ENCODE measurements at places on chromosomes 4 and X.
A peak's percentile ranks its signal among the peaks of the same experiment; 100 is the strongest.

GRCh38 chrX:10087391-10087790 lies 69.4 kb upstream of the CLCN4 start:
- no peak for DNase-seq

DNA sequence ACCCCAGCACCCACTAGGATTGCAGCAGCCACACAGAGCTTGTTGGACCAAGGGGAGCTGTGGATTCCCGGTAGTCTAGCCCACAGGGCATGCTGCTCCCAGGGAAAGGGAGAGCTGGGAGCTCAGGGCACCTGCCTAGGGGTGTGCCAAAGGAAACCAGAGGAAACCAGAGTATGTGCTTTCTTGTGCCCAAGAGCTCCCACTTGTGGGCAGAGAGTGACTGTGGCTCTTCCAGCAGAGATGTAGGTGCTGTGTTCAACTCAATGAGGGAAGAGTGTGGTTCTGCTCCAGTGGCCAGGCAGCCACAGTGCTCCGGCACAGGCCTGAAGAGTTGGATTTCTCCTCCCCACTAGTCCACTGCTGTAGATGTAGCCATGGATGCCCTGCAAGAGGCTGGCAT lies 1050.0 kb upstream of the INTU start:
- DNase-seq: no peak

DNA sequence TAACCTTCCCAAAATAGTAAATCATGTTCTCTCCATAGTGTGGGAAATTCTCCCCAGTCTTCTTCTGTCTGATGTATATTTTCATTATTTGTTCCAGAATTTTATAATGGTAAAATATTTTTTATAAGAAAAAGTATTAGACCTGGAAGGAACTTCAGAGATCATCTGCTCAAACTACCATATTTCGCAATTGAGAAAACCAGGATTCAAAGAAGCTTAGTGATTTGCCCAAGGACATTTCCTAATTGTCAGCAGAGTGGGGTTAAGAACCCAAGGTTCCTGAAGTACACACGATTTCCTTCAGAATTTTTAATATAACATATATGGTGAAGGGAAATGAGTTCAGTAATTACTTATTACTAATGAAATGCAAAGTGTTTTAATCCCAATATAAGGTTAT lies 24.1 kb downstream of the OCIAD1 start:
- DNase-seq: no peak

- no peak for DNase-seq
Measured at GRCh38 chr4:24477919-24478318, 106.4 kb downstream of the DHX15 start.

- no peak for DNase-seq
Measured at GRCh38 chr4:6539009-6539764, 35.8 kb upstream of the MAN2B2 start.

DNA sequence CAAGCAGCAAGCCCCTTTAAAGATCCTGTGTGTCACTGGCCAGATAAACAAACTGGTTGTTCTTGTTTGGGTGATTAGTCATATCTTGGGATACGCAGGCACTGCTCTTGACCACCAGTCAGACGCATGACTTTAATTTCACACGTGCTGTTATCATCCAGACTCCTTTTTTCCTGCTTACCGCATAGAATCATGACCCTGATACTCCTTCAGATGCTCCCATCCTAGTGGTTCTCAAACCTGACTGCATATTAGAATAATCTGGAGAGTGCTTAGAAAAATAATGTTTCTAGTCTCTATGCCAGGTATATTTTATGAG lies 78.8 kb downstream of the CLDN22 start:
- DNase-seq: peak; percentile 79

DNA sequence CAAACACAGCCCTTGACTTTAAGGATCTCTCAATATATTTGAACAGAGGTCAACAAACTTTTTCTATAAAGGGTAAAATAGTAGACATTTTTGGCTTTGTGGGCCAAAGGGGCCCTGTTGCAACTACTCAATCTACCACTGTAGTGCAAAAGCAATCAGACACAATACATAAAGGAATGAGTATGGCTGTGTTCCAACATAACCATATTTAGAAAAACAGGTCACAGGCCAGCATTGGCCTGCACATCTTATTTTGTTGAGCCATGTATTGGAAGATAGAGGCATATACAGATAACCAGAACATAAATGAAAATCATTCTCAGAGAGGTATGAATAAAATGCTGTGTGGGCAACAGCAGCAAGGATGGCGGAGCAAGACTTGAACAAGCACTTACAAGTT lies 49.8 kb downstream of the MID1 start:
- peak; percentile 14 for DNase-seq

DNA sequence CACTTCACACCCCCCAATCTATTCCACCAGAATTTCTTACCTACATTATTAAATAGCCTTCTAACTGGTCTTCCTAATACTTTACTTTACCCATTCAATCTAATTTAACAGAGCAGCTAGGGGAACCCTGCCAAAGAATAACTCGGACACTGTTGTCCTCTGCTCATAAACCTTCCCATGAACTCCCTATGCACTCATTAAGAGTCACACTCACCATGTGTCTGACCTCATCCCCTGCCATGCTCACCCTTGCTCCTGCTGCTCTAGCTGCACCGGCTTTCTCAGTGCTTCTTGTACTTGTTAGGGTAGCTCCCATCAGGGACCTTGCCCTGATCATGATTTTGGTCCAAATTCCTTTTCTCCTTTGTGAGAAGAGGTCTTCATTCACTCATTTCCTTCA lies 54.6 kb upstream of the GUCY1A1 start:
- DNase-seq: no peak

GRCh38 chr4:93018806-93019205 lies 715.0 kb downstream of the GRID2 start:
- DNase-seq: no peak

GRCh38 chr4:3634281-3634857 lies 102.1 kb upstream of the LRPAP1 start:
- DNase-seq: no peak

GRCh38 chr4:152620915-152621314 lies 58.9 kb downstream of the TMEM154 start:
- DNase-seq: no peak

- no peak for DNase-seq
Measured at GRCh38 chr4:81896936-81897335, 425.2 kb upstream of the RASGEF1B start.

DNA sequence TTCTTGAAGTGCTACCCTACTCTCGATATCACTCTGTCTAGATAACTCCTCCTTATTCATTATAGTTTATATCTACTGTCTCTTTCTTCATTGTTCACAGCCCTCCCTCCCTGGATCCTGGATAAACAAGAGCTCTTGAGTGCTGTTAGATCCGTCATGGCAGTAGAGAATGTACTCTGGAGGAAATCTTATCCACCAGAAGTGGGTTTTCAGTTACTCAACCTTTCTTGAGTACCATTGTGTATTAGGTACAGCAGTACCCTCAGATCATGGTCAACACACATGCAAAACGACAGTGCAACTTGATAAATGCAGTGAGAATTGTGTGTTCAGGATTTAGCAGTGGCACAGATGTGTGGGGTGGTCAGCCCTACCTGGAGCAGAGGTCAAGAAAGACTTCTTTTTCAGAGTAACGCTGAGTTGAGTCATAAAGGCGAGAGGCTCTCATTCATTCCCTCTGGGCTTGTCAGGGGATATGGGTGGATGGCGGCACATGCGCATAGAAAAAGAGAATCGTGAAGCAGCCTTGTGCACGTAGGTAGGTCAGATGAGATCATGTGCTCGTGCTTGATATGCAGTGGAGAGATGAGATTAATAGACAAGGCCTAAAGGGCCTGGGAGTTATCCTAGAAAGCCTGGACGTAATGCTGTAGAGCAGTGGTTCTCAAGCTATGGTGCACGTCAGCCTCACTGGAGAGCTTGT lies 89.5 kb downstream of the SNX25 start:
- no peak for DNase-seq

GRCh38 chr4:8270912-8271815 lies 1.6 kb downstream of the HTRA3 start:
- no peak for DNase-seq

- no peak for DNase-seq
Measured at GRCh38 chrX:24055043-24055356, 244 bp downstream of the EIF2S3 start.

- DNase-seq: no peak
Measured at GRCh38 chrX:137587151-137587550, 21.2 kb downstream of the ZIC3 start.

GRCh38 chr4:103105558-103106356 lies 6.1 kb upstream of the BDH2 start:
- DNase-seq: no peak

DNA sequence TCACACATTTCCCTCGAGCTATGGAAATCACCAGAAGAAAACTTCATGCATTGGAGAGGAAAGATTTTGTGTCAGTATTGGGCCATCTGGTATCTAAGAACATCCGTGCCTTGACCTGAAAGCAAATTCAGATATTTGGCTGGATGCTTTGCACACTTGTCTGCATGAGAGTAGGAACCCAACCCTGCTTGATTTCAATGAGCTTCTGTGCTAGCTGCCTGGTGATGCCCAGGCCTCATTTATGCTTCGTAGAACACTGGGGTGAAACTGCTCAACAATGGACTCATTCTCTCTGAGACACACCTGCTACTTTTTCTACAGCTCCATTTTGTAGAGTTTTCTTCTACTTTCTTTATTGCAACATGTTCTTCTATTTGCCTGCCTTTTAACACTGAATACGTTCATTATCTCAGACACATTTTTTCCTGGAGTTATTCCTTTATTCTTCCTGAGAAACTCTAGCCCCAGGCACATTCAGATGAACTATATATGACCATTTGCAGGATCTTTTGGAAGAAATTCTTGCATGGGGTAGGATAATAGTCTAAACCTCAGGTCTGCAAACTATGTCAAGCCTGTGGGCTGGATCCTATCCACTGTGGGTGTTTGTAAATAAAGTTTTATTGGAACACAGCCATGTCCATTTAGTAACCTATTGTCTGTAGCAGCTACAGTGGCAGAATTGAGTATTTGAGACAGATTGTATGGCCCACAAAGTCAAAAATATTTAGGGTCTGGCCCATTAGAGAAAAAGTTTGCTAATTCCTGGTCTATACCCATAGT lies 83.8 kb upstream of the CLCN4 start:
- DNase-seq: no peak

DNA sequence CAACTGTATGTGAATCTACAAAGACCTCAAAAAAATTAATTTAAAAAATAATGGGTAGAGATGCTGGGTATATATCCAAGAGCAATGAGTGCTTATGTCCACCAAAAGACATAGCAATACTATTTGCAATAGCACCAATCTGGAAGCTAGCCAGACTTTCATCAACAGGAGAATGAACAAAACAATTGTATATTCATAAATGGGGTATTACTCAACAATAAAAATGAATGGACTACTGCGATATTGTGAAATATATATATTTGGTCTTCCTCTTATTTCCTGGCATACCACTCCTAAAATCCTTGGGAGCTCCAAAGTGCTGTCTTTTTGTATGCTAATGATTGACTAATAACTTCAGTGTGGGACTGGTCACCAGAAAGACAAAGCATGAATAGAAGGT lies 77.5 kb downstream of the MSN start:
- DNase-seq: no peak

GRCh38 chr4:160141206-160141605 lies 1038.3 kb downstream of the RAPGEF2 start:
- no peak for DNase-seq

- no peak for DNase-seq
Measured at GRCh38 chr4:28004520-28004919, 1143.9 kb downstream of the STIM2 start.

- DNase-seq: no peak
Measured at GRCh38 chrX:136322064-136322463, 21.3 kb downstream of the ADGRG4 start.

- DNase-seq: peak; percentile 48
Measured at GRCh38 chr4:90745176-90745575, 618.0 kb downstream of the CCSER1 start.

DNA sequence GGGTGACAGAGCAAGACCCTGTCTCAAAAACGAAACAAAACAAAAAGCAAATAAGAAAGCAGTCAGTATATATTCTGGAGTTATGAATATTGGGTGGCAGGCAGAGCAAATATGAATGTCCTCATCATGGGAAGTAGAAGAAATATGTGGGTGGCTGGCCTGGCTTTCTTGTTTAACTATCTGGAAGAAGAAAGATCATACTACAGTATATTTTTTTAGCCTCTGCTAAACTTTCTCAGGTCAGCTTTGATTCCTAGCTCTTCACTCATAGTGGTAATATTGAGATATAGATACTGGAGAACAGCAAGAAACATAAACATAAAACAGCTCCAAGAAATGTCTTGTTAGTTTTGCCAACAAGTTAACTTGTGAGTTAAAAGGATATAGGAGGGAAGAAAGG lies 192.5 kb downstream of the SOWAHB start:
- DNase-seq: no peak

DNA sequence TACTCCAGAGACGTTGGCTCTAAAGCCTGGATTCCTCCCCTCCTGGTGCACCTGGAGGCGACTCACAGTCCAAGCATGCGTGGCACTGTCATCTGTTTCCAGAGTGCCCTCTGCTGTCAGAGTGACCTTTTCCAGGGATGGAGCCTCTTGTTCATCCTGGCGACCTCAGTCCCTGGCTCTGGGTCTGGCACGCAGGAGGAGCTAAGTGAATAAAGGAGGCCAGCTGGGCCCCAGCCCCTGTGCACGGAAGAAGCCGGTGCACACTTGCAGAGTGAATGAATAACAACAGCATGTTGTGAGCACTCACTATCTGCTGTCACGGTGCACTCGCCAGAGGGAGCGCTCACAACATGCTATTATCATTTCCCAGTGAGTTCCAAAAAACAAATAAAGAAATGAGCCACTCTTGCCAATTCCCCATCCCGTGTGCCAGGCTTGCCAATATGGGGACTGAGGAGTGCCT lies 27.8 kb upstream of the PSAPL1 start:
- no peak for DNase-seq

GRCh38 chr4:155705664-155706063 lies 39.0 kb downstream of the GUCY1A1 start:
- DNase-seq: no peak

DNA sequence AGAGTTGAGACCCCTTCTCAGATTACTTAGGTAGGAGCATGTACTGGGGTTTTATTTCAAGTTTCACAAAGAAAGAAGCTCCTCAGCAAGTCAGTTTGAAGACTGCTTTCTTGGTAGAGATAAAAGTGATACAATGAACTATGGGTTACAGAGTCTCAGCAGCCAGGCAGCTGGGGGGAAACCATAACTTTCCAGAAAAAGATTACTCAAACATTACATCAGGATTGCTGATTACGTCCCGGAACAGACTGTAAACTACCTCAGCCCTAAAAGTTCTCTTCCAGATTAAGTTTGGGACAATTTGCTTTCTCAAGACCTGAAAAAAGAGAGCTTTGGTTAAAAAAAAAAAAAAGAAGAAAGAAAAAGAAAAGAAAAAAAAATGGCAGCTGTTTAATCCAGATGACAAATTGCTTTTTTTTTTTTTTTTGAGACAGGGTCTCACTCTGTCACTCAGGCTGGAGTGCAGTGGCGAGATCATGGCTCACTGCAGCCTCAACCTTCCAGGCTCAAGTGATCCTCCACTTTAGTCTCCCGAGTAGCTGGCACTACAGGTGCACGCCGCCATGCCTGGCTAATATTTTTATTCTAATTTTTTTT lies 16.6 kb downstream of the SAT1 start:
- DNase-seq: no peak

- no peak for DNase-seq
Measured at GRCh38 chrX:42943051-42943974, 165.3 kb upstream of the PPP1R2C start.

- DNase-seq: no peak
Measured at GRCh38 chrX:52420824-52421443, 52.1 kb downstream of the XAGE2 start.

- DNase-seq: no peak
Measured at GRCh38 chr4:10129196-10130177, 12.9 kb upstream of the WDR1 start.

GRCh38 chr4:143986180-143986579 lies 33.0 kb downstream of the GYPB start:
- DNase-seq: no peak
